HL-60 (cell line): ENCODE measurements at places on chromosomes 16 and 17.

DNA sequence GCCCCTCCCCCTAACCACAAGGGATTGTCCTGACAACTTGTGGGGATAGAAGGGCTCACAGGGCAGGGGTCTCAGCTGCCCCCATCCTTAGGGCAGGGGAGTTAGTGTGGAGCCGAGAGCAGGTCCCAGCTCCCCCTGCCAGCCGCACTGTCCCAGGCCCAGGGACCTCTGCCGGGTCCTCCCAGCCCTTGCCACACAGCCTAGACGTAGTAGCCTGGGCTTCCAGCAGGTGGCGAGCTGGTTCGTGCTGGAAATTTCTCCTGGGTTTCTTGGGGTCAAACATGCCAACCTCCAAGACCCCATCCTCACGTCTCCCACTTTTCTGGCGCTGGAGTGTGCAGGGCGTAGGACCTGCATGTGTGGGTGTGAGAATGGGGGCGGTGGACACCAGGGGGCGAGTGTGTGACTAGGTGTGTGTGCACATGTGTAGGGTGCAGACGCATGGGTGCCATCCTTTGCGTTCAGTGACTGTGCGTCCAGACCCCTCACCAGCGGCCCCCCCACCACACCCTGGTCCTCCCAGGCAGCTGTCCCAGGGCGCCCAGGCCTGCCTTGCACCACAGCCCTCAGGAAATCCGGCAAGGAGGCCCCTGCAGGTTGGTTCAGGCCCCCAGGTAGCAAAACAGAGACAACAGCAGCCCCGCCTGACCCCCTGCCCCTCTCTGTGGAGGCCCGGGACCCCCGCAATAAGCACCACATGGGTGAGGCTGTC, 29.5 kb downstream of the SBK1 start:
- DNase-seq = peak; percentile 23

GRCh38 chr16:17560548-17560947, 89.8 kb upstream of the XYLT1 start:
- no peak for DNase-seq

GRCh38 chr16:68902003-68902968, 59.0 kb downstream of the TANGO6 start:
- no peak for DNase-seq

DNA sequence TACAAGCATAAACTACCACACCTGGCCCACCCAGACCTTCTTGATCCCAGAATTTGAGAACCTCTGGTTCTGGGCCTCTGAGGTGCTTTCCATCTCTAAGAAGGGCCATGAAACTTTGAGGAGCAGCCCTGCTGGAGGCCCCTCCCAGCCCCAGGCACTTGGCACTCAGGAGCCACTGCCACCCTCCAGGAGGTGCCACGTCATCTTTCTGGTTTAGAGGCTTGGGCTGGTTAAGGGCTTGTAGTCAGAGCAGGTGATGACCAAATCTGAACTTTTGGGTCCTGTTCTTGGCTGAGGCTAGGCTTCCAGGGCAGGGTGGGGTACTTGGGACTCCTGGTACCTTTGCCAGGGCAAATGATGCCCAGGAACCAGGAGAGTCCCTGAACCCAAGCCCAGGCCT, 13.8 kb upstream of the DLX4 start:
- DNase-seq = no peak

DNA sequence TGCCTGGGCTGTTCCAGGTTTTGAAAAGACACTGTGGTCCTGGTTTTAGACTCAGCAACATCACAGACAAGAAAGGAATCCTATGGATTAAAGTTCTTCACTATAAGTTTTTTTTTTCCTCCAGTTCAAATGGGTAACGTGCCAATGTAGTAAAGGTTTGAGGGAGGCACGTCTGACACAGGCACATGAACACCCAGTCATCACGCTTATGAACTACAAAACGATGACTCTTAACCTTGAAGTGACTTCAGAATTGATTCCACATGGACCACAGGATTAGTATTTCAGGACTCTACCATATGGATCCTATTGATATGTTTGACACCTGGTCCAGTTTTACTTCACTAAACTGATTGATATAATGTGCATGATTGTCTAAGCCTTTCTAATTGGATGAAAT, 2.3 kb downstream of the PRMT7 start:
- no peak for DNase-seq

DNA sequence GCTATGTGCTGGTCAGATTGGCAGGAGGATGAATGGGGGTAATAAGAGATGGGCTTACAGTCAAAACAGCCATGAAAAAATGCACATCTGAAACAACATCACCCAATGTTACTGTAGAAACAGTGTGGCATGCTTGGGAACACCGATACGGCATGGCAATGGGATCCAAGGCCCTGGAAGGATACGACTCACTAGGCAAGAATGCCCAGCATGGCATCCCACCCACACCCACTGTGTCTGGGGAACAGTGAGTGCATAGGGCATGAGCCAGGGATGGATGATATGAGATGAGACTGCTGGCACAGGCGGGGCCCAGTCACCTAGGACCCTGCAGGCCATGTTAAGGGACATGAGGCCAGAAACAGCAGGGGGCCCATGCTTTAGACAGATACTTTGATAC, 11.5 kb downstream of the TRIM25 start:
- DNase-seq = no peak

DNA sequence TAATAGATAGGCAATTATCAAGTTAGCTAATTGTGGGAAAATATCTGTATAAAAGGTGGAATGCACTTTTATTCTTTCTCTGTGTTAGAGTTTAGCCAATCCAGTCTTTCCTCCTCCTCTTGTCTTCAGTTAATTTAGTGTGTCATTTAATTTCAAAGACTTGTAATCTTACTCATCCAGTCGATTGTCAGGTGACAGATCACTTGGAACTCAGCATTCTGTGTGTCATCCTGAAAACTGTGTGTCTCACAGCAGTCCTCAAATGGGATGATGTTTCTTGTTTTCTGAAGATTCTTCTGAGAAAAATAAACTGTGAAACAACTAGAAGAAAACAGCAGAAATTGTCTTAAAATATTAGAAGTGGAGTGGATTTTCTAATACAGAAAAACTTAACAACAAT, 290 bp upstream of the KRTAP4-1 start:
- no peak for DNase-seq

- no peak for DNase-seq
Observed at GRCh38 chr16:84947022-84947421, 64.3 kb downstream of the ZDHHC7 start.

GRCh38 chr17:49260011-49260816, 29.6 kb upstream of the PHOSPHO1 start:
- peak; percentile 43 for DNase-seq
